ENCODE measurements at places on chromosomes 11 and 22.

DNA sequence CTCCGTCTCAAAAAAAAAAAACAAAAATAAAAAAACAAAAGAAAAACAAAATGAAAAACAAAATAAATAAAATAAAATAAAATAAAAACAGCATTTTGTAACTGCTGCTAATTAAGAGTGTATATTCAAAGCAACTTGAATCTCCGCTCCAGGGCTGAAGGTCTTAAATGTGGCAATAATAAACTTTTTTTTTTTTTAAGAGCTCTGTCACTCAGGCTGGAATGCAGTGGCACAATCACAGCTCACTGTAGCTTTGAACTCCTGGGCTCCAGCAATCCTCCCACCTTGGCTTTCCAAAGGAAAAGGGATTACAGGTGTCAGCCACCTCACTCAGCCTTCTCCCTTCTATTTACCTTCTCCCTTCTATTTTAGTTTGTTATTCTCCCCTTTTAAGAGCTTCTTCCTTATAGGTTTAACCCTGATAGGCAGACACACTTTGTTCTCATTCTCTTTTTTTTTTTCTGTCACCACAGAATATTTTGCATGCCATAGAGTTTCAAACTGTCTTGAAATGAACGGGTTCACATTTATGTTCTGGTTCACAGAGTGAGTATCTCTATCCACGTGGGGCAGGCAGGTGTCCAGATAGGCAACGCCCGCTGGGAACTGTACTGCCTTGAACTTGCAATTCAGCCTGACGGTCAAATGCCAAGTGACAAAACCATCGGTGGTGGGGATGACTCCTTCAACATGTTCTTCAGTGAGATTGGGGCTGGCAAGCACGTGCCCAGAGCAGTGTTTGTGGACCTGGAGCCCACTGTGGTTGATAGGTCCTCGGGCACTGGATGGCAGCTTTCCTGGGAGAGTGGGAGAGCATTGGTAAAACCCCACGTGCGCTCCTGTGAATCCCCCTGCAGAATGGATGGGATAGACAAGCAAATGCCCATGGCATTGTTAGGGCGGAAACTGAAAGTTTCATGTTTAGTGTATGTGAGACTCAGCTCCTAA is 19.4 kb downstream of the LRRC74B start:
- DNase-seq = no peak

GRCh38 chr11:122167100-122167499 is 51.1 kb upstream of the BLID start:
- DNase-seq = no peak

GRCh38 chr11:120652705-120653335 is 141.3 kb downstream of the GRIK4 start:
- DNase-seq = no peak

GRCh38 chr22:42077486-42078125 is 1.9 kb upstream of the SMDT1 start:
- no peak for DNase-seq

- DNase-seq = no peak
Measured at GRCh38 chr11:1102996-1103395, 28.3 kb downstream of the MUC2 start.

DNA sequence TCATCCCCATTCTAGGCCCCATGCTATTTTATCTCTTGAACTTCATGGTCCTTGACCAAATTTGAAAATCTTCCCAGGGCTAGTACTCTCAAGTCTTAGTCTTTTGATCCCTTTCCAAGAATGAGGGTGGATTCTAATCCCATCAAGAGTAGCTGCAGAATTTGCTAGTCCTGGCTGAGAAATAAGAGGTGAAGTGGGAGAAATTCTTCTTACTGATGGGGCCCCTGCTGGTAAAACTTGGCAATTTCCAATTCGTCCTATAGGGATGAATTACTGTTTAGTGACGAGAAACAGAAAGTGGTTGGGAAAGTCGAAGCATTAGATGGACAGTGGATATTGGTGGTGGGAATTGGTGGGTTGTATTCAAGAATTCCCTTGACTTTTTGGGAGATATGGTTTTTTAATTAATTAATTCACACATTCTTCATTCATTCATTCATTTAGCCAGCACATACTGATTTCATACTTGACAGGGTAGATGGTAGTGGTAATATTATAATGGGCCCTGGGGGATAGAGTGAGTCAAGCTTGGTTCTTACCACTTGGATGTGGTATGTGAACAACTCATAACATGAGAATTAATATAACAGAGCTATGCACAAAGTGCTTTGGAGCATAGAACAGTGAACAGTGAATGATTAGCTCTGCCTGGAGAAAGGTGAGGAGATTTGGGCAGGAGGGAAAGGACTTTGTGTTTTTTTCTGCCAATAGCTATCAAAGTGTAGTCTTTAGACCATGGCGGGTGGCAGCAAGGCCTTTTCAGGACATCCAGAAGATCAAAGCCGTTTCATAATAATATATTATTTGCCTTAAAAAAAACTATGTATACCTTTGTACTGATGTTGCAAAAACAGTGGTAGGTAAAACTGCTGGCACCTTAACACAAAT is 103.8 kb downstream of the STIM1 start:
- no peak for DNase-seq

- DNase-seq = no peak
Measured at GRCh38 chr11:31001427-31001826, 368.1 kb downstream of the DCDC1 start.
